ENCODE measurements at places on chromosomes 2 and 18.

DNA sequence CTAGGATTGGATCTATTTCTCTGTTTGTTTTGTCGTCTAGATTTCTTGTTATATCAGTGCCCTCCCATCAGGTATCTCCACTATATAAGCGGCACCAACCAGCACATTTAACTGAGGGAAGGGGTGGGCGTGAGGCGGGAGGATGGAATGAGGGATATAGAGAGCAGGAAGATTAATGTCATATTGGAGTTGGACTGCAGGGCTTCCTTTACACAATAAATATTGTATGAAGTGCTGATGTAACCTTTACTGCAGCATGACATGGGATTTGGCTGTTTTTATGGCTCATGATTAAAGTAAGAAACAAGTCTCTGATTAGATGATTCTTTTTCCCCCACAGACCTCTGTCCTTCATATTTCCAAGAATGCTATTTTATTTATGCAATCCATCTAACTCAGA is 54.8 kb downstream of the TMEM200C start:
- no peak for DNase-seq

DNA sequence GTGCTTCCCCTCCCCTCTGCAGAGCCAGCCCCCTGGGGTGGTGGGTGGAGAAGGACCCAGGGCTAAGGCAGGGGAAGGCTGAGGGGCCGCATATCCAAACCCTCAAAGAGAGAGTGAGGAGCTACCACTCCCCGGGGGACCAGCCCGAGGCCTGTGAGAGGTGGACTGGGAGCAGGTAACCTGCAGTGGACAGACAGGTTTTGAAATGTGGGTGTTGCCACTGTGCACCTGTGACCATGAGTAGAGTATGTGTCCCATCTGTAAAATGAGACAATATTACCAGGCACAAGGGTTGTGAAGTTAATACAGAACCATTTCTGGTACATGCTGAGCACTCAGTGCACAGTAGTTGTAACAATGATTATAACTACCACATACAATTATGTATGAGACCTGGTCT is 51.2 kb upstream of the POMC start:
- no peak for DNase-seq

DNA sequence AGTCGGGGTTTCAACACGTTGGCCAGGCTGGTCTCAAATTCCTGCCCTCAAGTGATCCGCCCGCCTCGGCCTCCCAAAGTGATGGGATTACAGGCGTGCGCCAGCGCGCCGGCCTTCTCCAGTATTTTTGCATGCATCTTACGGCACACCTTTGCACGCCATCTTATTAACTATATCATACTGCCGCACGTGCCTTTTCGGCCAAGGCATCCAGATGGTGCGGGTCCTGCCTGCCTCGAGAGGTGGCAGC is 765 bp upstream of the ING5 start:
- DNase-seq, result no peak

- peak; percentile 36 for DNase-seq
Measured at GRCh38 chr2:174334781-174335251, at the start of gene SP9. SP9 (plus strand) TSS chr2:174334954; CDS start chr2:174335093, 139 bp downstream.

DNA sequence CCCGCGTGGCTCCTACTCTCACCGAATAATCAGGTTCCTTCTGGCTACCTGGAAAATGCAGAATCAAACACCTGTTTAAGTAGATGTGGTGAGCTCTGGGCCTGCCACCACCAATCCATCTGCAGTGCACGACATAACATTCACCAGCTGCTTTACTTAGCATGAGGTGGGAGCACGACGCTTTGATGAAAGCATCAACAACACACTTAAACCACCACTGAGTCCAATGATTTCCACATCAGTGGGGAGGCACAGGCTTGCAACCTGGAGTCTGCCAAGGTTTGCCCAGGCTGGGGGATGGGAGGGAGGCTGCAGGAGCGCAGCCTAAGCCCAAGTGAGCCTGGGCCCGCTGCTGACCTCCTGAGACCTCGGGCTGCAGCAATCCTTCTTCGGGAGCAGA is 415.5 kb downstream of the MEIS1 start:
- DNase-seq, result no peak

DNA sequence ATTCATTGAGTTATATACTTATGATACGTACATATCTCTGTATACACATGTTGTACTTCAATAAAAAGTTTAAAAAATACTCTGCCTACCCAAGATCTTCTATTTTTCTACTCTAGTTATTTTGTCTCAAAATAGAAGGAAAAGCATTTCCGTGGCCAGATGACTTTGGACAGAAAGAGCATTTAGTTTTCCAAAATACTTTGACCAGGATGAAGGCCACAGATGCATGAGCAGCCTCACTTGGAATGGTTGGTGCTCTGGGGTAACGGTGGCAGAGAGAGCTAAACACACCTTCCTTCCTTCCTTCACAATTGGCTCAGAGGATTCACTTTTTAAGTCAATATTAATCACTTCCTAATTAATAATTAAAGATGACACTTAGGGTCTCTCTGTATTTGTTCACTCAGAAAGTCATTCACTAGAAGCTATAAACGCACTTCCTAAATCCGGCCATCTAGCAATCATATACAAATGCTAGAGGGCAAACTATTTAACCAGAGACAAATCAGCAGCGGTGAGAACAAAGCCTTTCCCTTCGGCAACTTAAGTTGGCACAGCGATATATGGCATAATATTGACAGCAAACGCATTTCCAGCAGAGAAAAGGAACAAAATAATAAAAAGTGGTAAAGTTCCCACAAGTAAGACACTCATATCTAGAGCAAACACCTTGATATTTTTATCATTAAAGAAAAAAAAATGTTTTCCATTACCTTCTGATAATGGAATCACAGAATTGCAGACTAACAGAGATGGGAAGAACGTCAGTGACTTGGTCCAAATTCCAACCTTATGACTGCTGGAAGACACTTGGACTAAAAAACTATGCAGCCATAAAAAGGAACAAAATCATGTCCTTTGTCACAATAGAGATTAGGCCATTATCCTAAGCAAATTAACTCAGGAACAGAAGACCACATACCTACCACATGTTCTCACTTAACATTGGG is 55.9 kb upstream of the NARS1 start:
- no peak for DNase-seq

DNA sequence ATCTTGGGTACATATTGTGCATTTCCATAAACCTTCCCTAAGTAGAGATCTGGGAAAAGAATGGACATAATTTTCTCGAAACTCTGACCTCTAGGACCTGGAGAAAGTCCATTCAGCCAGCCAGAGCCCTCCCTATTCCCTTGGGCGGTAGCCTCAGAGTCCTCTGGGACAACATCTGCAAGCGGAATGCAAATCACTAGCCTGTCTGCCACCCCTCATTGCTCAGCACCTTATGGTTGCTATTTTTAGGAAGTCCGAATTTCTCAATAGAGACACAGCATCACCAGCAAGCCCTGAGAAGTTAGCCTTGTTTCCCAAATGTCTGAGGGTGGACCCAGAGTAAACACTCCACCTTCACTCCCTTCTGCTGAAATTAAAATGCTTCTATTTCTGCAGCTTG is 17.6 kb upstream of the CD28 start:
- DNase-seq, result peak; percentile 78

GRCh38 chr2:88540346-88540745 is 86.9 kb downstream of the EIF2AK3 start:
- DNase-seq, result no peak
